ENCODE measurements at places on chromosomes 4 and X.
A peak's percentile ranks its signal among the peaks of the same experiment; 100 is the strongest.

- H3K4me1 ChIP-seq, result no peaks in the 10 kb centered on the region
- H3K4me3 ChIP-seq, result no peak overlapping the region
- no peaks in the 10 kb centered on the region for H3K36me3 ChIP-seq
- no peak overlapping the region for H3K27ac ChIP-seq
These were observed 16.9 kb upstream of the ADH6 start for GRCh38 chr4:99235955-99236354.

DNA sequence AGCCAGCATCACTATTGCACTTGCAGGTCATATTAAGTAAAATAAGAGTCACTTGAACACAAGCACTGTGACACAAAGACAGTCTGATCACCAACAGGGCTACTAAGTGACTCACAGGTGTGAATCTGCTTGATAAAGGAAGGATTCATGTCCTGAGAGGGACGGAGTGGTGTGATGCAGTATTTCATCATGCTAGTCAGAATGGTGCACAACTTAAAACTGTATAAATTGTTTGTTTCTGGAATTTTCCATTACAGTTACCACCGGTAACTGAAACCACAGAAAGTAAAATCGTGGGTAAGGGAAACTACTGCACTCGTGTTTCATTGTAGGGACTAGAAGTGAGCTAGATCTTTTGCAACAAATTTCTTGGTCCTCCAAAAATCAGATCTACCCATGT is 109.7 kb downstream of the ELOVL6 start:
- H3K27ac ChIP-seq, result no peak overlapping the region
- peaks cover 12% of the 10 kb centered on the region for H3K4me1 ChIP-seq
- H3K4me3 ChIP-seq, result no peak overlapping the region
- DNase-seq, result no peak

DNA sequence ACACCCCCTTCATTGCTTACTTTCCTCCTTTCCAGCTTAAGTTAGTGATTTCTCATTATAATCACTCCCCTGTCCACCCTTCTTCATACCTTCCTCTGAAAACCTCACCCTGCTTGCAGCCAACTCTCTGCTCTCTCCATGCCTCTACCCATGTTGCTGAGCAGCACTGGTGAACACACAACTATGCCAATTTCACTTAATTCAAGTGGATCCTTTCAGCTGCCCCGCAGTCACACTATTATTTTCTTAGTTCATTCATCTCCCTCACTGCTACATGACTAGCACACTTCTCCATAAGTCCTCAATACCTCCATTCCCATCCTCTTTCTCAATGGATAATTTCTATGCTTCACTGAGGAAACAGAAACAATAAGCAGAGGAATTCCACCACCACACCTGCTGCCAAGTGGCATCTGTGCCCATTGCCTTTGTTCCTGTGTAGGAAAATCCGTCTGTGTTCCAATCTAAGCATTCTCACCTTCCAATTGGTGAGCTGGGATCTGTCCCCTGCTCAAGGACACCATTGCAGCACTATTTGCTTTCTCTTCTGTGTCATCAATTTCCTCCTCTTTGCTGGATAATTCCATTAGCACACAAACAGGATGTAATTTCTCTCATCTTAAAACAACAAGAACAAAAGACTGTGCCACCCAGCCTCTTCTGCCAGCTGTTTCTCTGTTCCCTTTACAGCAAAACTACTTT is 25.2 kb upstream of the PRSS48 start:
- no peak overlapping the region for H3K27ac ChIP-seq
- no peak for DNase-seq
- H3K36me3 ChIP-seq, result no peaks in the 10 kb centered on the region
- no peak overlapping the region for H3K4me3 ChIP-seq
- H3K4me1 ChIP-seq, result no peaks in the 10 kb centered on the region

DNA sequence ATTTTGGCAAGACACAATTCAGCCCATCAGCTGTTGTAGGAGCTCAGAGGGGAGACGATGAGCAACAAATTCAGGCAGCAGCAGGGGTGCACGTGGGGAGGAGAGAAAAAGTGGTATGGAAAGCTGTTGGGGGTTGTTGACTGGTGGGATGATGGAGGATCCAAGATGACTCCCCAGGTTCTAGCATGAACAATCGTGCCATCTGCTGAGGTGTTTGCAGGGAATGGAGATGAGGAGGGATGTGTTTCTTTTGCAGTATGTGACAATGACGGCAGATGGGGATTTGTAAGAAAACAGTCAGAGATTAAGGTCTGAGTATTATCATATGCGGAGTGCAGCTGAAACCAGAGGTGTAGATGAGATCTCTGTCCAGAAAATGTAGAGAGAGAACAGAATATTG is 63.3 kb downstream of the SEL1L3 start:
- no peaks in the 10 kb centered on the region for H3K4me1 ChIP-seq
- H3K36me3 ChIP-seq, result peaks cover 20% of the 10 kb centered on the region
- H3K27me3 ChIP-seq, result no peaks in the 10 kb centered on the region
- no peak overlapping the region for H3K27ac ChIP-seq

GRCh38 chr4:54842656-54843055 is 184.9 kb downstream of the KIT start:
- H3K27ac ChIP-seq, result no peak overlapping the region
- H3K27me3 ChIP-seq, result no peaks in the 10 kb centered on the region
- no peaks in the 10 kb centered on the region for H3K4me1 ChIP-seq
- H3K36me3 ChIP-seq, result no peaks in the 10 kb centered on the region
- H3K4me3 ChIP-seq, result no peak overlapping the region

GRCh38 chrX:13694983-13695382 is 6.1 kb downstream of the RAB9A start:
- peaks cover 74% of the 10 kb centered on the region for H3K4me1 ChIP-seq
- no peak for DNase-seq
- no peaks in the 10 kb centered on the region for H3K27me3 ChIP-seq
- no peak overlapping the region for H3K4me3 ChIP-seq

DNA sequence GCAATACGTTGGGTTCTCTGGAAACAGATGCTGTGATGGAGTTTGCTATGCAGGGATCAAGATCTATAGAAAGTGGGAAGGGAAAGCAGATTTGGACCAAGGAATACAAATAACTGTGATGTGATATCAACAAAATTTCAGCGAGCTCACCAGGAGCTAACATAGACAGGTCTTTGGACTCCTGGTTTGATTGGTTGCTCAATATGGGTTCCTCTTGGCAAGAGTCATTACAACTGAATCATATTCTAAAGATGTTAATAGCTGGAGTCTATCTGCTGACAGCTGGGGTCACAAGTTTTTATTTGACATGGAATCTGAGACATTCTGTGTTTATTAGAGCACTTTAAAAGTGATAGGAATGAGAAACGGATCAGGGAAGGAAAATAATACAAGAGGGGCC is 637.6 kb upstream of the GNPDA2 start:
- no peak overlapping the region for H3K27ac ChIP-seq
- H3K4me1 ChIP-seq, result no peaks in the 10 kb centered on the region
- H3K4me3 ChIP-seq, result no peak overlapping the region
- DNase-seq, result no peak
- no peaks in the 10 kb centered on the region for H3K27me3 ChIP-seq
- H3K36me3 ChIP-seq, result no peaks in the 10 kb centered on the region

- no peak for DNase-seq
- no peak overlapping the region for H3K27ac ChIP-seq
- no peaks in the 10 kb centered on the region for H3K36me3 ChIP-seq
- no peak overlapping the region for H3K4me3 ChIP-seq
- no peaks in the 10 kb centered on the region for H3K27me3 ChIP-seq
These were observed 14.9 kb upstream of the PPEF1 start for GRCh38 chrX:18692541-18692940.

GRCh38 chr4:120847019-120847582 is 75.4 kb downstream of the PRDM5 start:
- H3K27ac ChIP-seq, result no peak overlapping the region
- no peak overlapping the region for H3K4me3 ChIP-seq
- DNase-seq, result no peak
- H3K36me3 ChIP-seq, result no peaks in the 10 kb centered on the region
- no peaks in the 10 kb centered on the region for H3K4me1 ChIP-seq

- no peaks in the 10 kb centered on the region for H3K36me3 ChIP-seq
- H3K4me3 ChIP-seq, result no peak overlapping the region
- no peak for DNase-seq
- H3K4me1 ChIP-seq, result peaks cover 7% of the 10 kb centered on the region
These were observed 2.6 kb downstream of the AMER1 start for GRCh38 chrX:64202808-64203325.

- no peak for DNase-seq
- H3K27me3 ChIP-seq, result no peaks in the 10 kb centered on the region
- no peak overlapping the region for H3K4me3 ChIP-seq
- H3K27ac ChIP-seq, result no peak overlapping the region
These were observed 143.2 kb downstream of the CFAP47 start for GRCh38 chrX:36062778-36063177.

- DNase-seq, result no peak
- peaks cover 89% of the 10 kb centered on the region for H3K27me3 ChIP-seq
- H3K4me1 ChIP-seq, result peaks cover 35% of the 10 kb centered on the region
- no peaks in the 10 kb centered on the region for H3K36me3 ChIP-seq
- H3K27ac ChIP-seq, result no peak overlapping the region
- H3K4me3 ChIP-seq, result no peak overlapping the region
These were observed 1.9 kb upstream of the NEUROG2 start for GRCh38 chr4:112517911-112518310.

GRCh38 chr4:128866269-128866668 is 56.8 kb downstream of the JADE1 start:
- no peaks in the 10 kb centered on the region for H3K27me3 ChIP-seq
- H3K4me3 ChIP-seq, result no peak overlapping the region
- DNase-seq, result no peak

- no peaks in the 10 kb centered on the region for H3K36me3 ChIP-seq
- no peak overlapping the region for H3K27ac ChIP-seq
- no peak for DNase-seq
- H3K4me3 ChIP-seq, result no peak overlapping the region
- no peaks in the 10 kb centered on the region for H3K27me3 ChIP-seq
- H3K4me1 ChIP-seq, result no peaks in the 10 kb centered on the region
These were observed 129.8 kb upstream of the MAGEB2 start for GRCh38 chrX:30085571-30085970.

GRCh38 chr4:185202984-185203485 is 765 bp downstream of the CFAP97 start:
- H3K4me3 ChIP-seq, result peak overlapping the region; percentile 62
- H3K36me3 ChIP-seq, result no peaks in the 10 kb centered on the region
- no peaks in the 10 kb centered on the region for H3K27me3 ChIP-seq
- peaks cover 30% of the 10 kb centered on the region for H3K4me1 ChIP-seq
